Kidney (tissue), 22 donors: ENCODE measurements at places on chromosomes 3 and 15.

DNA sequence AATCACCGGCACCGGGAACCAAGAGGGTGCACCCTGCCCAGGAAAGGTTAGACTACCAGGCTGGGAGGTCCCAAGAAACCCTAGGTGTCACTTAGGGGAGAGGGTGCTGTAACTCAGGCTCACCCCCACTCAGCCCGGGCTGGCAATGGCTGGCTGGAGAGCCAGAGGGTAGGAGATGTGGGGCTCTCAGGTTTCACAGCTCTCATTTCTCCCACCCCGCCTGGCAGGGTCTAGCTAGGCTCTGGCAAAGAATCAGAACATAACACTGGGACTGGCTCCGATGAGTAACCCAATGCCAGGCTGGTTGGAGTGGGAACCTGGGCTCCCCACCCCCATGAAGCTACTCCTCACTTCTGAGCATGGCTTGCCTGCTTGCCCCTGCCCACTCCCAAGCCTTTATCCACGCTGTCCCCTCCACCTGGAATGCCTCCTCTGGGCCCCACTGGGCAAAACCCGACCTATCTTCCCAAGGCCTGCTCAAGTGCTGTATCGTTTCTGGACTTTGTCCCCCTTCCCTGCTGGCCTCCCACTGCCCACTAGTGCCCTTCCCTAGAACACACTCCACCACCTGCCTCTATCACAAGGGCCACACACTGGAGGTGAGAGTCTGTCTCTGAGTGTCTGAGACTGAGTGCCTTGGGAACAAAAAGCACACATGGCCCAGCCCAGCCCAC, 2.0 kb downstream of the CIB2 start:
- no peak overlapping the region for H3K27ac ChIP-seq
- H3K27me3 ChIP-seq, result no peaks in the 10 kb centered on the region

- no peak for DNase-seq
- H3K4me1 ChIP-seq, result no peaks in the 10 kb centered on the region
- no peak overlapping the region for H3K4me3 ChIP-seq
- no peak overlapping the region for H3K27ac ChIP-seq
These were observed 65.9 kb downstream of the BTD start for GRCh38 chr3:15667484-15667883.

DNA sequence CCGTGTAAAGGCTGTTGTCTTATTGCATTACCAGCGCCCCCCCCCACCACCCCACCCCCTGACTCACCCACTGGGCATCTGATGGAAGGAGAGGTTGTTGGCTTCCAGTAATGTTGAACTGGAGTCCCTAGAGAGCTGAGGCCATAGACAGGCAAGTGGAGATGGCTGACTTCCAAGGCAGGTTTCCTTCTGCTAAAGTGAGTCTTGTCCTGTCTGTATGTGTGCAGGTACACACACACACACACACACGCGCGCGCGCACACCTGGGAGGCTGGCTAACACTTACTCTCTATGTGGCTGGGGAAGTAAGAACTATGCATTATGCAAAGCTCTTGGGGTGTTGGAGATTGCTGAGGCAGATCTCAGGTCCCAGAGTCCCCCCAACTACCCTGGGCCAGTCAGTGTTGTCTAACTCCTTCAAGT, 1.6 kb upstream of the KY start:
- H3K4me3 ChIP-seq, result no peak overlapping the region
- no peaks in the 10 kb centered on the region for H3K36me3 ChIP-seq
- peaks cover 2% of the 10 kb centered on the region for H3K4me1 ChIP-seq

DNA sequence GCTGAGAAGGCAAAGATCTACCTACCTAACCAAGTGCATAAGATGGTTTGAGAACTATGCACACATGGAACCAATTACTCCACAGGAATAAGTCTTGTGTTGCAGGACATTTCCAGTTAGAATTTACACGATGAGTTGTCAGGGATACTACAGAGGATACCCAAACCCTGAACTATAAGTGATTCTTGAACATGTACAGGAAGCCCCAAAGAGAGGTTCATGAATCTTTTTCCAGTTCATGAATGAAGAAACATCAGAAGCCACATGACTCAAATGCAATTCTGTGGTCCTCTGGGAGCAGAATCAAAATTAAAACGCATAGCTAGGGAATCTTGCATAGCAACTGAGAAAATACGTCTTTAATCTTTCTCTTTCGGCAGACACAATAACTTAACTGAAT, 114.1 kb upstream of the LMCD1 start:
- no peak for DNase-seq
- H3K27ac ChIP-seq, result no peak overlapping the region
- no peaks in the 10 kb centered on the region for H3K36me3 ChIP-seq
- no peak overlapping the region for H3K4me3 ChIP-seq

DNA sequence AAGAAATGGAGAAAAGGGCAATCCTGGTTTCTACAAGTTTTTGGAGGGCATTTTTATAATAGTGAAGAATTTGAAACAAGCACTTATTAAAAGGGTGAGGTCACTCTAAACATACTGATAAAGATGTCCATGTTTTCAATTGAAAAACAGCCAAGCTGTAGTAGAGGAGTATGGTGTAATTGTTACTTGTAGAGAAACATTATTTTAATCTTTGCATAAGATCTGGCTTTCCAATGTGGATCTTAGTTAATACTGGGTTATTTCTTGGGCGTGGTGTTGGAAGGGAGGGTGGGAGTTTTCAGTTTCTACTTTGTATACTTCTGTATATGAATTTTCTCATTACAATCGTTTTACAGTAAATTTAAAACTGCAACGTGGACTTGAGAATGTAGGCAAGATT, 22.8 kb downstream of the MORF4L1 start:
- no peaks in the 10 kb centered on the region for H3K4me1 ChIP-seq
- peaks cover 38% of the 10 kb centered on the region for H3K36me3 ChIP-seq
- H3K27me3 ChIP-seq, result no peaks in the 10 kb centered on the region
- no peak for DNase-seq
- H3K4me3 ChIP-seq, result no peak overlapping the region

GRCh38 chr15:44125879-44126278, 69.2 kb downstream of the FRMD5 start:
- no peaks in the 10 kb centered on the region for H3K27me3 ChIP-seq
- DNase-seq, result no peak
- H3K4me1 ChIP-seq, result no peaks in the 10 kb centered on the region

DNA sequence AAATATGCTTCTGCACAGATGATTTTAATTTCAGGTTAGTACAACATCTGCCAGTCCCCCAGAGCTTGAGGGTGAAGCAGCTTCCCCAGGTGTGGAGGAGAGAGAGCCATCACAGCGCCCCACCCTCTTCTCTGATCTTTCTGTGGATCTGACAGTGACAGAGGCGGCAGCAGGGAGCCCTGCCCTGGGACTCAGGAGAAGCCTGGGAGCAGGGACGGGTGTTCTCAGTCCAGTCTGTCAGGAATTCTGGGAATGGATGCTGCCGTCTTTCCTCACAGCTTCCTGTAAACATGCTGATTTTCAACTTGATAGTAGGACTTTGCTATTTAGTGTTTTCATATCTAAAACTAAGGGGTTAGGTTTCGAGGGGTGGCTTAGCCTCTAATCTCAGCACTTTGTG, 11.4 kb upstream of the RAB8B start:
- H3K27ac ChIP-seq, result no peak overlapping the region
- H3K4me1 ChIP-seq, result no peaks in the 10 kb centered on the region
- H3K4me3 ChIP-seq, result no peak overlapping the region
- no peaks in the 10 kb centered on the region for H3K27me3 ChIP-seq
- DNase-seq, result no peak

- H3K36me3 ChIP-seq, result no peaks in the 10 kb centered on the region
- no peak overlapping the region for H3K27ac ChIP-seq
- H3K4me1 ChIP-seq, result peaks cover 7% of the 10 kb centered on the region
- peak; percentile 83 for DNase-seq
These were observed 53.1 kb downstream of the SLC4A7 start for GRCh38 chr3:27431116-27431515.

GRCh38 chr3:93910097-93910496, 63.6 kb downstream of the PROS1 start:
- no peak for DNase-seq
- H3K27me3 ChIP-seq, result no peaks in the 10 kb centered on the region
- no peak overlapping the region for H3K27ac ChIP-seq

GRCh38 chr3:109643590-109643989, 306.2 kb upstream of the DPPA4 start:
- no peaks in the 10 kb centered on the region for H3K4me1 ChIP-seq
- H3K27me3 ChIP-seq, result no peaks in the 10 kb centered on the region
- no peak overlapping the region for H3K4me3 ChIP-seq
- no peak for DNase-seq
- H3K36me3 ChIP-seq, result no peaks in the 10 kb centered on the region
- no peak overlapping the region for H3K27ac ChIP-seq

- no peaks in the 10 kb centered on the region for H3K27me3 ChIP-seq
- no peak for DNase-seq
- no peaks in the 10 kb centered on the region for H3K36me3 ChIP-seq
- no peak overlapping the region for H3K27ac ChIP-seq
These were observed 41.2 kb downstream of the TIMP4 start for GRCh38 chr3:12117473-12117872.

- H3K27ac ChIP-seq, result no peak overlapping the region
- DNase-seq, result no peak
- H3K4me3 ChIP-seq, result no peak overlapping the region
- no peaks in the 10 kb centered on the region for H3K27me3 ChIP-seq
- no peaks in the 10 kb centered on the region for H3K4me1 ChIP-seq
These were observed 146.9 kb downstream of the RAB11A start for GRCh38 chr15:66016199-66016598.

DNA sequence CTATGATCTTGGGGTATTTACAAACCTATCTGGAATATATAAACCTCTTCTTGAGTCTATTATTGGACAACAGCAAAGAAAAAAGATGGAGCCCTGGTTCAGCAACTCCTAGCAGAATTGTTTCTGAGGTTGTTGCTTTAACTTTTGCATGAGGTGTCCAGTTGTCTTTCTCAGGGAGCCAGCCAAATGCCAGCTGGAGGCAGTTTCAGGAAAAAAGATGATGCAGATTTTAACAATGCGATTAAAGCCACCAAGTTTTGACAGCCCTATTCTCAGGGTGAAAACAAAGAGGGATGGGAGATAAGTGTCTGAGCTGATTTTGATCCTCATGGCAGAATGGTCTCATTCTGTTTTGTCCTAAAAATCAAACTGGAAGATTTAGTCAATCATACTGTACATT, 181.6 kb upstream of the RASGRP1 start:
- H3K4me1 ChIP-seq, result no peaks in the 10 kb centered on the region
- H3K27ac ChIP-seq, result no peak overlapping the region
- H3K36me3 ChIP-seq, result no peaks in the 10 kb centered on the region
- H3K4me3 ChIP-seq, result no peak overlapping the region
- DNase-seq, result no peak

GRCh38 chr3:58719684-58720083, 53.1 kb upstream of the FAM3D start:
- no peak overlapping the region for H3K27ac ChIP-seq
- H3K36me3 ChIP-seq, result no peaks in the 10 kb centered on the region
- H3K27me3 ChIP-seq, result no peaks in the 10 kb centered on the region
- DNase-seq, result no peak
- H3K4me3 ChIP-seq, result no peak overlapping the region

- H3K36me3 ChIP-seq, result no peaks in the 10 kb centered on the region
- no peaks in the 10 kb centered on the region for H3K27me3 ChIP-seq
- H3K27ac ChIP-seq, result no peak overlapping the region
- no peaks in the 10 kb centered on the region for H3K4me1 ChIP-seq
- no peak overlapping the region for H3K4me3 ChIP-seq
These were observed 41.2 kb downstream of the IMPG2 start for GRCh38 chr3:101279162-101279561.

DNA sequence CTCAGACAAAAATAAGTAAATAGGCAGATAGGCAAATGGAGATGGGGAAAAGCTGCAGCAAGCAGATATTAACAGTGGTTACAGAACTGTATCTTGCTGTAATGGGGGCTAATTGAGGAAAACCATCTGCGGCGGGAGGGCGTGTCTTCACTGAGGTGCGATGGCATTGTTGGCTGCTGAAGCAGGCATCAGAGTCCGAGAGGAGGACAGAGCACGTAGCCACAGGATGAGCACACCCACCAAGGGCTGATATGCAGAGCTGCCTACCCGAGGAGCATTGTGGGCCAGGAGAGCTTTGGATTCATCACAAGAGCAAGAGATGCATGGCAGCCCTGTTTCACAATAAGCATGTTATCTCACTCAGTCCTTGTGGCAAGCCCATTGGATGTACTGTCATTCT, 30.4 kb downstream of the CHRNA7 start:
- H3K36me3 ChIP-seq, result no peaks in the 10 kb centered on the region
- no peak overlapping the region for H3K4me3 ChIP-seq
- H3K4me1 ChIP-seq, result no peaks in the 10 kb centered on the region
- no peak for DNase-seq

DNA sequence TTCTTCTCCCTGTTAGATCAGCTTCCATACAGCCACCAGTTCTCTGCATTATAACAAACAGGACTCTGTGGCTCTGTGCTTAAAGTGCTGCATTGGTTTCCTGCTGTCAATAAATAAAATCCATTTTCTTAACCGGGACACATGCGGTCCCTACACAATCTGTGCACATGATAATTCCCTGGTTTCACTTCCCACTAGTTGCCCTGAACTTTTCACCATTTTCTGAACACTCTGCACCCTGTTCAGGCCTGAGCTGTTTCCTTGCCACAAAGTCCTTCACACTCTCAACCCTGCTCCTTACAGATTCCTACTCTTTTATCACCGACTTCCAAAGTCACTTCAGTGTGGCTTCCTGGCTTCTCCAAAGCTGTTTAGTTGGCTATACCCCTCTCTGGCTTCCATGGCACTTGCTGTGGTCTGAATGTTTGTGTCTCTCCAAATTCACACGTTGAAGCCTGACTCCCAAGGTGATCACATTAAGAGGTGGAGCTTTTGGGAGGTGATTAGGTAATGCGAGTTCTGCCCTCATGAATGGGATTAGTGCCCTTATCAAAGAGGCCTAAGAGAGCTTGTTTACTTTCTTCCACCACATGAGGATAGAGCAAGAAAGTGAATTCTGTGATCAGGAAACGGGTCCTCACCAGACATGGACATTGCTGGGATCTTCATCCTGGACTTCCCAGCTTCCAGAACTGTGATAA, 233.4 kb downstream of the CHST2 start:
- H3K4me3 ChIP-seq, result no peak overlapping the region
- no peak overlapping the region for H3K27ac ChIP-seq
- H3K27me3 ChIP-seq, result no peaks in the 10 kb centered on the region
- H3K4me1 ChIP-seq, result no peaks in the 10 kb centered on the region
- H3K36me3 ChIP-seq, result no peaks in the 10 kb centered on the region

DNA sequence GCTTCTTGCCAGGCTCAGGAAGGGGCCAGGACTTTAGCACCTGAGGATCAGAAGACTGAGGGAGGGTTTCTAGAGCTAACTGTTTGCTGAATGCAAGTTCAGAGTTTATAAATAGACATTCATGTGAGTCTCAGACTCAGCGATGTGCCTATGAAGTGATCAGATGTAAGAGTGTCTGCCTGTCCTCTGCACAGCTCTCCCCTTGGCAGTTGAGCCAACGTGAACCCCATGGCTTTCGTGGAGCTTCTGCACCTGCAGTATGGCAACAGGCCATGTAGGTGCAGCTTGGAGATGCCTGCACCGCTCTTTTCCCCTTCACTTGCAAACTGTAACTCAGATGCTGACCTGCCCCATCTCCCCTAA, 141.9 kb downstream of the CHDH start:
- H3K36me3 ChIP-seq, result no peaks in the 10 kb centered on the region
- no peaks in the 10 kb centered on the region for H3K4me1 ChIP-seq
- no peaks in the 10 kb centered on the region for H3K27me3 ChIP-seq
- no peak for DNase-seq

GRCh38 chr3:108416111-108416869, 94.1 kb downstream of the MYH15 start:
- H3K4me1 ChIP-seq, result no peaks in the 10 kb centered on the region
- no peak overlapping the region for H3K4me3 ChIP-seq
- no peak overlapping the region for H3K27ac ChIP-seq
- no peaks in the 10 kb centered on the region for H3K27me3 ChIP-seq

- H3K27me3 ChIP-seq, result no peaks in the 10 kb centered on the region
- H3K4me1 ChIP-seq, result peaks cover 4% of the 10 kb centered on the region
- DNase-seq, result no peak
- H3K4me3 ChIP-seq, result no peak overlapping the region
- no peaks in the 10 kb centered on the region for H3K36me3 ChIP-seq
- no peak overlapping the region for H3K27ac ChIP-seq
These were observed 302.2 kb upstream of the NR2E3 start for GRCh38 chr15:71508081-71508682.
